ENCODE measurements at places on chromosomes 4 and X.

DNA sequence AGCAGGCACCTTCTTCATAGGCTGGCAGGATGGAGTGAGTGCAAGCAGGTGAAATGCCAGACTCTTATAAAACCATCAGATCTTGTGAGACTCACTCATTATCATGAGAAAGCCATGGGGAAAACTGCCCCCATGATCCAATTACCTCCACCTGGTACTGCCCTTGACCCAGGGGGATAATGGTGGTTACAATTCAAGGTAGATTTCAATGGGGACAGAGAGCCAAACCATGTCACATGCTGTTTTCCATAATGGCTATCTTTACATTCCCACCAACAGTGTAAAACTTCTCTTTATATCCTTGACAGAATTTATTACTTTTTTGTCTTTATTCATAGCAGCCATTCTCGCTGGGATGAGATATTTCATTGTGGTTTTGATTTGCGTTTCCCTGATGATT is 663.0 kb upstream of the AGA start:
- DNase-seq = no peak

GRCh38 chrX:107551546-107551945 is 76.8 kb upstream of the PRPS1 start:
- DNase-seq = no peak

GRCh38 chrX:64152857-64153256 is 52.7 kb downstream of the AMER1 start:
- DNase-seq = peak; percentile 44

DNA sequence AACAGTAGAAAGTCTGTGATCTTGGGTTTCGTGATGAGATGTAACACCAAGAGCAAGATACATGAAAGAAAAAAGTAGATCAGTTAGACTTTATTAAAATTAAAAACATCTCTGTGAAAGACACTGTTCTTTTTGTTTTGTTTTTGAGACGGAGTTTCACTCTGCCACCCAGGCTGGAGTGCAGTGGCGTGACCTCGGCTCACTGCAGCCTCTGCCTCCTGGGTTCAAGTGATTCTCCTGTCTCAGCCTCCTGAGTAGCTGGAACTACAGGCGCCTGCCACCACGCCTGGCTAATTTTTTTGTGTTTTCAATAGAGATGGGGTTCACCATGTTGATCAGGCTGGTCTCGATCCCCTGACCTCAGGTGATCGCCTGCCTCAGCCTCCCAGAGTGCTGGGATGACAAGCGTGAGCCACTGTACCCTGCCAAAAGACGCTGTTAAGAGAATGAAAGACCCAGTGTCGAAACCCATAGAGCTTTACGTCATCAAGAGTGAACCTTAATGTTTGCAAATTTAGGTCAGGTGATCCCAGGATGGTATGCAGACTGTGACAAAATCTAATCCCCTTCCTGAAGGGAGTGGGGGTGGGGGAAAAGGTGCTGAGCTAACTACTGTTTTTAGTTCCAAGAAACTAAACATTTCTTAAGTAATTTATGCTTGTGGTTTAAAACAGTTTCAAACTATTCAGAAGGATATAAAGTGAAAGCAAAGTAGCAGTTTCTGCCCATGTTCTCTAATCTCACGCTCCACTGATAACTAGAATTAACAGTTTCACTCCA is 8.0 kb downstream of the OFD1 start:
- DNase-seq = no peak

DNA sequence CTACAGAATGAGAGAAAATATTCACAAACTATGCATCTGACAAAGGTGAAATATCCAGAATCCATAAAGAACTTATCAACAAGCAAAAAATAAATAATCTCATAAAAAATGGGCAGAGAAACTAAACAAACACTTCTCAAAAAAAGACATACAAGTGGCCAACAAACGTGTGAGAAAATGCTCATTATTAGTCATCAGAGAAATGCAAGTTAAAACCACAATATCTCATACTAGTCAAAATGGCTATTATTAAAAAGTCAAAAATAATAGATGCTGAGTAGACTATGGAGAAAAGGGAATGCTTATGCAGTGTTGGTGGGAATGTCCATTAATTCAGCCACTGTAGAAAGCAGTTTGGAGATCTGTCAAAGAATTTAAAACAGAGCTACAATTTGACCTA is 533.3 kb downstream of the TMA16 start:
- DNase-seq = no peak

- DNase-seq = peak; percentile 45
Observed at GRCh38 chrX:574830-575229, 55.8 kb upstream of the SHOX start.

- no peak for DNase-seq
Observed at GRCh38 chrX:97401154-97401553, 517.4 kb downstream of the RPA4 start.

- DNase-seq = no peak
Observed at GRCh38 chr4:26870576-26871262, 10.1 kb downstream of the STIM2 start.

GRCh38 chr4:41949531-41949930 is 14.3 kb downstream of the TMEM33 start:
- no peak for DNase-seq

GRCh38 chr4:160251522-160252170 is 1148.8 kb downstream of the RAPGEF2 start:
- no peak for DNase-seq

- DNase-seq = no peak
Observed at GRCh38 chr4:47617607-47618006, 132.5 kb downstream of the ATP10D start.

- no peak for DNase-seq
Observed at GRCh38 chr4:3406431-3406830, 35.3 kb upstream of the HGFAC start.

- no peak for DNase-seq
Observed at GRCh38 chr4:120753854-120754253, 168.7 kb downstream of the PRDM5 start.
